ENCODE measurements at places on chromosomes 16 and 17.
A peak's percentile ranks its signal among the peaks of the same experiment; 100 is the strongest.

DNA sequence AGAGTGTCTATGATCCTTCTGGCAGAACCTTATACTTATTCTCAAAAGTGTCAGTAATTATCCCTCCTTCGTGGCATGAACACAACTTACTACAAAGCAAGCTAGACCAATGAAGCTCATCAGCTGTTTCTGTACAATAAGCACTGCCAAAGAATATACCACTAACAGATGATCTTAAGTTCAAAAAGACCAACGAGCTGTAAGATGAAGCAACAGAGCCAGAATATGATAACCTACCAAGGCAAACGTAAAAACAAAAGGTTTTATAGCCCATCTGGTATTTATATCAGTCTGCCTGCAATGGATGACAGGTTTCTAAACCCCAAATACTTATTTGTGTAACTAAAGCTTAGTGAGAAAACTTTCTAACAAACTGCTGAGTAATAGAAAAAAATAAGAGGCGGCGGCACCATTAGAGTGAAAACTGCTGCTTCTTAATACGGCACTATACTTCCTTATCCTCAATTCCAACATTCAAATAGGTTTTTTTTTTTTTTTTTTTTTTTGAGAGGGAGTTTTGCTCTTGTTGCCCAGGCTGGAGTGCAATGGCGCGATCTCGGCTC lies 22.1 kb downstream of the NME2 start:
- no peak for DNase-seq

DNA sequence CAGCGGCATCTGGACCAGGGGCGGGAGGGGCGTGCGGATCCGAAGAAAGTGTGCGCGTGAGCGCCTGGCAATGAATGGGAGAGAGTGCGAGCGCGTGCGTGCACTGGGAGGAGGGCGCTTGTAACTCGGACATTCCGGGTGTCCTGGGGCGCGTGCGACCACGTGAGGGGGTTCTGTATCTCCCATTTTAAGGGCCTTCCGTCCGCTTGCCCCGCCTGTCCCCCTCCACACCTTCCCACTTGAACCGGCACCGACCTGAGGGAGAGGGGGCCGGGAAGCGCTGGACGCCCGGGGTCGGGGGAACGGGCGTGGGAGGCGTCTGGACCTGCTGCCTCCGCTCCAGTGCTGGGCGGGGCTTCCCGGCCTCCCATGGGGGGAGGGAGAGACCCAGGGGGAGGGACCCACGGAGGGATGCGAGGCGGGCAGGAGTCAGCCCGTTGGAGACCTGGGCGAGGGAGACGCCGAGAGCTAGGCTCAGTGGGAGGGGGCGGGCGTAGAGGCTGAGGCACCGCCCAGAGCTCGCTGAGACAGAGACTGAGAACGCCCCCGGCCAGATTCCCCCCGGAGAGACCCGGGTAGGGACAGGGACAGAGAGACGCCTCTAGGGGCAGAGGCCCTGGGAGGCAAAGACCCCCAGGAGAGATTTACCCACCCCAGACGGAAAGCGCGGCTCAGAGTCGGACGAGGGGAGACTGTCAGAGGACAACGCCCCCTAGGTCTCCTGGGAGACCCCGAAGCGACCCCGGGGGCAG lies at the start of gene KREMEN2:
TSS of gene KREMEN2 (plus strand) at position 553 of the 752 bp plus-strand sequence. CDS start 246 bp downstream, outside the sequence.
- DNase-seq, result peak; percentile 56

GRCh38 chr17:48552466-48553189 lies 7.7 kb upstream of the HOXB2 start:
- no peak for DNase-seq

GRCh38 chr17:74637265-74637664 lies 13.7 kb upstream of the CD300E start:
- no peak for DNase-seq

DNA sequence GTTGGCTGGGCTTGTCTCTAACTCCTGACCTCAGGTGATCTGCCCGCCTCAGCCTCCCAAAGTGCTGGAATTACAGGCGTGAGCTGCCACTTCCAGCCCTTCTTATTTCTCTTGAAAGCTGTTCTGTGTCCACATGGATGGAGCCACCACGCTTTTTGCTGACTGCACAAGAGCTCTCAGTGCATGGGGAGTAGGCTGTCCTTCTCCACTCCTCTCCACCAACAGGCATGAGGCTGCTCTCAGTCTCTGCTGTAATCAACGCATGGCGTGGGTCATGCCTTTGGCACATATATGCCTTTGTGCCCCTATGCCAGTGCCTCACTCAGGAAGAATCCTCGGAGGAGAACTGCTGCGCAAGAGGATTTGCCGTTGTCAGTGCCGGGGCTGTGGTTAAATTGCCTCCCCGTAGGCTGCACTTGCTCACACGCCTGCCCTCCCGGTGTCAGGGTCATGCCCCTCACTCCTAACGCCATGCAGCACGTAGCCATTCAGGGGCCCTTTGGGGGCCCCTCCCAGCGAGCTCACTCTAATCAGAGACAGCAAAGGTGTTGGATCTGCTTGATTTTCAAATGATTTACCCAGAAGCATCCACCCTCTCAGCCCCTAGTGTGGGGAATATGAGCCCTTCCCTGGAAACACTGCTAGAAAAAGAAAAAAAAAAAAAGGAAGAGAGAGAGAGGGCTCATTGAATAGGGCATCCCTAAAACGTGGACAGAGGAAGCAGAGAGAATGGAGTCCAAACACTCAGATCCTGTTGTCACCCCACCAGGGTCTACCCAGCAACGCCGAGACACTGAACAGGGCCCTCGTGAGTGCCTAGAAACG lies 47.5 kb upstream of the ZCCHC14 start:
- no peak for DNase-seq

DNA sequence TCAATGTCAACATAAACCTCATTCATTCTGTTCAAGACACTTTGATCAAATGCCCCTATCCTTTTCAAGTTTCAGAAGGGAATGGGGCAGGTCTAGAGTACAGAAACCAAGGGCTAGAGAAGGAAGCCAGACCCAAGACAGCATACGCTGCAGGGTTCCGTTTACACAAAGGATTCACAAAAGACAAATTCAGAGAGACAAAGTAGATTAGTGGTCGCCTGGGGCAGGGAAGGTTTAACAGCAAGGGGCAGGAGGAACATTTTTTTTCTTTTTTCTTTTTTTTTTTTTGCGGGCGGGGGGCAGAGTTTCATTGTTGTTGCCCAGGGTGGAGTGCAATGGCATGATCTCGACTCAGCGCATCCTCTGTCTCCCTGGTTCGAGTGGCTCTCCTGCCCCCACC lies 19.9 kb upstream of the TRAP1 start:
- DNase-seq, result no peak

DNA sequence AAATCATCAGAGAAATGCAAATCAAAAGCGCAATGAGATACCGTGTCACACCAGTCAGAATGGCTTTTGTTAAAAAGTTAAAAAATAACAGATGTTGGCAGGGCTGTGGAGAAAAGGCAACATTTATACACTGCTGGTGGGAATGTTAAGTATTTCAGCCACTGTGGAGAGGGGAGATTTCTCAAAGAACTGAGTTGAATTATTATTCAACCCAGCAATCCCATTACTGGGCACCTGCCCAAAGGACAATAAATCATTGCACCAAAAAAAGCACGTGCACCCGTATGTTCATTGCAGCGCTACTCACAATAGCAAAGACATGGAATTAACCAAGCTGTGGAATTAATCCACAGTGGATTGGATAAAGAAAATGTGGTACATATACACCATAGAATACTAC lies 204.7 kb downstream of the HS3ST4 start:
- DNase-seq, result no peak

- DNase-seq, result no peak
These were observed 1.7 kb downstream of the ATP6V0A1 start for GRCh38 chr17:42460371-42460770.

GRCh38 chr16:66746682-66747081 lies 4.7 kb downstream of the DYNC1LI2 start:
- no peak for DNase-seq

GRCh38 chr17:81083125-81083765 lies 48.3 kb downstream of the BAIAP2 start:
- no peak for DNase-seq

DNA sequence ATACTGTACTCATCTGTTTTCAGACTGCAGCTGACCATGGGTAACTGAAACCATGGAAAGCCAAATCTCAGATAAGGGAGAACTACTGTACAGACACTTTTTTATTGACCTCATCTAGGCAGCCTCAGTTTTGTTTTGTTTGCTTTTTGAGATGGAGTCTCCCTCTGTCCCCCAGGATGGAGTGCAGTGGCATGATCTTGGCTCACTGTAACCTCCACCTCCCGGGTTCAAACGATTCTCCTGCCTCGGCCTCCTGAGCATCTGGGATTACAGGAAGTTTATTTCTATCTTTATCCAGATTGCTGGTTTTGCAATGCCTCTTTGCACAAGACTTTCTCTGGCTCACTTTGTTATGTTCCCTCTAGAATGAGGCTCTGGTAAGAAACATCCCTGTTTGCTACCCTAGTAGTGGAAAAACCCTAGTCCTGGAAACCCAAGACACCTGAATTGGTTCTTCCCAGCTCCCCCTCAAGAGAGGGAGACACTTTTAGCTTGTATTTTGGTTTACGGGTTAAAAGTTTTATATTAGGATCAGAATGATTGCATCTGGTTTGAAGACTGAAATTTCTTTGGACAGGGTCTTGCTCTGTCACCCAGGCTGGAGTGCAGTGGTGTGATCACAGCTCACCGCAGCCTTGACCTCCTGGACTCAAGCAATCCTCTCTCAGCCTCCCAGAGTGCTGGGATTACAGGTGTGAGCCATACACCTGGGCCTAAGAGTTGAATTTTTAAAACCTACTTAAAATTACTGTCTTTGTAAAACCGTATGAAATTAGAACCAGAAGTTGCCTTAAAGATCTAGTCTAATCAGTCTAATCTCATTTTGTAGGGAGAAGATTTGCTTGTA lies 38.9 kb downstream of the ZNF207 start:
- DNase-seq, result no peak

DNA sequence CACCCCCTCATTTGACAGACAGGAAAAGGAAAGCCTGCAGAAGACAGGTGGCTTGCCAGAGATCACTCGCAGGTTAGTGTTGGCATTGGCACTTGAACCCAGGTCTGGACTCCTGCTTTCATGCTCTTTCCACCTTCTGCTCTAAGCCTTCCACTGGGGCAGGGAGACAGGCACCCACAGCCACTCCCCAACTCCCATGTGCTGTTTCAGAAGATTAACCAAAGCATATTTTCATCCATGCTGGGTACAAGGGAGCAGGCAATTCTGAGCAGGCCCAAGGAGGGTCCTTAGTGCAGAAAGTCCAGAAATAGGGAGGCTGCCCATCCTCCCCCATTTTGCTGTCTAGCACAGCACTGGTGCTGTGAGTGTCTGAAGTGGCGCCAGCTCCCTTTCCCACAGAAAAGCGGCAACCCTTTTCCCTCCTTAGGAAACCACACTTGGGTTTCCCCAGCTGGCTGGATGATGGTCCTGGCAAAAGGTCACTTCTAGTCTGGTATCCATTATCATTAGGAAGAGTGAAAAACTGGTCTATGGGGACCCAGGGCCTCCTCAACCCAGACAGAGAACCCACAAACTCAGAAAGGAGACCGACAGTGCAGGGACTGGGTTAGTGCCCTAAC lies 2.0 kb upstream of the CAVIN1 start:
- DNase-seq, result no peak

- no peak for DNase-seq
These were observed 19.9 kb upstream of the CORO1A start for GRCh38 chr16:30163538-30163937.

DNA sequence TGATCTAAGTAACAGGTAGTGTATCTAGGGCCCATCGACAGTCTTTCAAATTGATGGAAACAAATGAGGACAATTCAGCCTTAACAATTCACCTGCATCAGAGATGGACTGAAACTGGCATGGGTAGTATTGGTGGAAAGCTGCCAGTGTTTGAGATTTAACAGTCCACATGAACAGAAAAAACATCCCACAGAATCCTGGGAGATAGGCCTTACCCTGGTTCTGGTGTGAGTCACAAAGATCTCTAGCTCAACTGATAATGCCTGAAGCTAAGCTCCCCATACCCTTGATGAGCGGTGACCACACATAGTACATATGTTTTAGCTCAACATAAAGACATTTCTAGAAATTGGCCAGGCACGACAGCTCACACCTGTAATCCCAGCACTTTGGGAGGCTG lies 21.9 kb downstream of the CRK start:
- DNase-seq, result no peak

DNA sequence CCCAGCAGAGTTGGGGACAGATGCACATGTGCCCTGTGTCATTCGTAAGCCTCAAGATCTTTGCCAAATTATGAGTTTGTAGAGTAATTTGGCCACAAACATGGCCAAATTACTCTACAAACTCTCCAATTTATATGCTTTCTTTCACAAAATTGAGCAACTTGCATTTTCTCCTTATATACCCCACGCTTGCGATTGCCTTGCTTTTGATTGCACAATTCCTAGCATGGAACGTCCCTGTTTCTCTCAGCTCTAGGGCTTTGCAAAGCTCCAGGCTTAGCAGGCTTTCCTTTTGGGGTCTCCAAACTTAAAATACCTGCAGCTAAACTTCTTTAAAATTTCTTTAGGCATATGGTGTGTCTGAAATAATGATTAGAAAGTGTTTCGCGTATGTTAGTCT lies 28.5 kb upstream of the MAF start:
- no peak for DNase-seq

DNA sequence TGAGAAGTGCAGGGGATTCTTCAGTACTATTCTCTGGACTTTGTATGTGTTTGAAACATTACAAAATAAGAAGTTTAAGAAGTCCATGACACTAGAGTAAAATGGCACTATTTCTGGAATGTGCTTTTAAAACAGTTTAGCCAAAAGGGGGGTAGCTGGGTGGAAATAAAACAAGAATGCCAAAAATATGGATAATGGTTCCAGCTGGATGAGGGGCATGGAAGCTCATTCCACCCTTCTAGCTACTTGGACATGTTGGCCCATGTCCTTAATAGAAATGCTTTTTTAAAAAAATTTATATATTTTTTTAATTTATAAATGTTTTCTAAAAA lies 13.1 kb downstream of the ZC3H7A start:
- DNase-seq, result no peak

GRCh38 chr17:6347776-6348175 lies 87.1 kb downstream of the AIPL1 start:
- no peak for DNase-seq

GRCh38 chr17:43949781-43950180 lies 4.0 kb downstream of the PYY start:
- no peak for DNase-seq

DNA sequence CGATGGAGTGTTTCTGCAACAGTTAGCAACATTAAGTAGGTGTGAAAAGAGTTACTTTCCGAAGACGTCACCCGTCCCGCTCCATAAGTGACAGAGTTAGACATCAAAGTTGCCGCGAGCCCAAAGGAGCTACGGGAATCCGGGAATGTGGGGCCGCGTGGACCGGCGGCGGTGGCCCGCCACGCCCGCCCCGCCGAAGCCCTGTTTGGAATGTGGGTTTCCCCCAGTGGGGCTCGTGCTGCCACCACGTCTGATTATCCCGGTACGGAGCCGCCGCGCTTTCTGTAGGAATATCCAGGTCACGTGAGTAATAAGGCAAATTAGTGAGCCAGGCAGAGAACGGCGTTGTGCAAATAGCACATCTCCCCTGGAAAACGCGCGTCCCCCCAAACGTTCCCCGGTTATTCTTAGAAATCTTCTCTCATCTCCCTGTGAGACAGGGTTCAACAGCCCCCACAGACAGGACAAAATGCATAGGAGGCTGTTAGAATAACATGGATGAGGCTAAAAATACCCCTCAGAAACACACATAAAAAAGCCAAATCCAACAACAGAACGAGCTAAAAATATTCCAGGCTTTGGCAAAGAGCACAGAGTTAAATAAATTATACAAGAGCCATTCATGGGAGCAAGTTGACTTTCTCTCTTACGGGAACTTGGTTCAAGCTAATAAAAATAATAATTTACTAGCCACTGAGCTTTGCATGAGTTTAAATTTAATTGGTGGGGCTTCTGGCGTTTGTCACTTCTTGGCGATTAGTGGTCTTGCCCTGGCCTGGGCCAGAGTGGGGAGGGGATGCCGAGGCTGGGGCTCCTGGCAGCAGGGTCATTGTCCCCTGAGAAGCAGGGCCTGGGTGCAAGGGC lies 8.6 kb downstream of the BAHCC1 start:
- DNase-seq, result no peak
